ENCODE measurements at places on chromosomes 2 and 18.
A peak's percentile ranks its signal among the peaks of the same experiment; 100 is the strongest.

DNA sequence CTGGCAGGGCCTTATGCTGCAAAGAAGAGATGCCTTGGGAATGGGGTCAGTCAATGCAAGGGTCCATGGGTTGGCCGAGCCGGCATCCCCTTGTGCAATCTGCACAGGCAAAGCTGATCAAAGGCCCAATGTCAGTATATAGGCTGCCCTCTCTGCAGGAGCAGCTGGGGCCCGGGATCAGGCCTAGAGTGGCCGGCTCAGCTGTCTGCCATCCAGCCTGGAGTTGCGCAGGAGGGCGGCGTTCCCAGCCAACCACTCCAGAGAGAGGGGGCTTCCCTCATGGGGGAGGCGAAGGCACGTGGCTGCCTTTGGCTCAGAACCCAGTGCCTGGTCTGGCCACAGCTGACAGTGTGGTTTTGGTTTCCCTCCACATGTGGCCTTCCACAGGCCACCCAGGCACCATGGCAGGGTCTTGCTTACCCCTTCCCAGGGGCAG is 3.9 kb downstream of the INPP5D start:
- no peak for DNase-seq

DNA sequence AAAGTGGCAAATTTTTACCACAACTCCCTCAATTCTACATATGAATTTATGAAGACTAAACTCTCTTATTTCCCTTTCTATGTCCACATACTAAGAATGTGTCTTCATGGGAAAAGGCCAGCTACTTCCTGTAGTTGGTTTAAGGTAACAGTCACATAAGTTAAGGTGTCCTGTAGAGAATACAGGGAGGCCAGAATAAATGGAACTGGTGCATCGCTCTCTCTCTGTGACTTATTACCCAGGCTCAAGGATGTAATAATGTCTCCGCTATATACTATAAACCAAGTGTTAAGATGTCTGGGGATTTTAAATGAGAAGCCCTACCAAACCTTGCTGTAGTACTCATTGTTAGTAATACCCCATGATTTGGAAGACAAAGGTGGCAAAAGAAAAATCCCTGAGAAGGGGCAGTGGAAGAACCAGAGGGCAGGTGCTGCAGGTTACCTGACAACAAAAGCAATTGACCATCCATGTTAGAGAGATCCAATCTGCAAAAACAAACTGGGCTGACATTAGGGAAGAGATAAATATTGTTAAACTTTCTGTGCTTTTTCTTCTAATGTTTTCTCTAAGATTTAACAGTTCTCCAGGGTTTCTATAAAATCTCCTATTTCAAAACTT is 372.8 kb downstream of the TMX3 start:
- DNase-seq = no peak

DNA sequence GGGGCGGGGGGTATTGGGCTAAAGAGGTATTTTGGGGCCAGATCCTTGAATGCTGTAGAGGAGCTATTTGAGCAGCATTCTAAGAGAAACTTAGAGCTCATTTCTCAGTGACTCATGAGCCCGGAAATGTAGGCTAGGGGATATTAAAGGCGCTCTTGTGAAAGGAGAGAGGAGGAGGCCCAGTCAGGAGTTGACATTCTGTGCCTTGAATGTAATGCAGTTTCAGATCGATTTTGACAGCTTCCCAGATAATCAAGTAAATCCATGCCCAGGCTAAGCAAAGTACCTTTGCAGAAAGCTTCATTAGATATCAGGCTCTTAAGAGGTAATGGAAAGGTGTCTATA is 1.5 kb downstream of the CAB39 start:
- DNase-seq = peak; percentile 16

DNA sequence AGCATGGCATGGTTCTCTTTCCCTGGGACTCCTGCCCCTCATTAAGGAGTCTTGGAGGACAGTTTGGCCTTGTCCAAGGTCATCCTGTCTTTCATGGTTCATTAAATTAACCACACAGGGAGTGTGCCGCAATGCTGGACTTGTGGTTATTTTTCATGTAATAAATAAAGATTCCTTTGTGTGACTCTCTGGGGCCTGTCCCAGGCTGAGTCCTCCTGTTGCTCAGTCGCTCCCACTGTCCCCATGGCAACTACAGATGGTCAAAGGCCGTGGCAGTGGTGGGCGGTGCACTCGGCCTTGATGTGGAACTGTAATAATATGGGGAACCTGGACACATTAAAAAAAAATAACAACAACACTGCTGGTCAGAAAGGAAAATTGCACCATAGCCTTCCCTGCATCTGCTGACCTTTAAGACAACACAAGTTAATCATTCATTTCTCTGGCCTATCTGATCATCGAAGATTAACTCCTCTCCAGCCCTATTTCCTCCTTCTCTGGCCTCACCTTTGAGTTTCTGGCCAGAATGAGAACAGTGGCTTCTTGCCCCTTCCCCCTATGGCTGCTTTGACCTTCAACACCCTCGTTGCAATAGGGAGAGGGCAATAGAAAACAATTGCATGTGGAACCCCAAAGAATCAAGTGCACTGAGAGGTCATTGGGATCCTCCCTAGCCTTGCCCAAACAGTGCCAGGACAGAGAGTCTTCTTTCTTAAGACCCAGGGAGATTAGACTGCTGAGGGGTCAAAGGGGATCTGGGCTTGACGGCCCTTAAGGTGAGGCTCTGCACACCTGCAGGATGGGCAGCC is 44.7 kb downstream of the PSD4 start:
- no peak for DNase-seq

- DNase-seq = no peak
Measured at GRCh38 chr2:200534572-200534971, 8.6 kb downstream of the SGO2 start.

GRCh38 chr2:174487820-174488162 is 962 bp upstream of the GPR155 start:
- no peak for DNase-seq

DNA sequence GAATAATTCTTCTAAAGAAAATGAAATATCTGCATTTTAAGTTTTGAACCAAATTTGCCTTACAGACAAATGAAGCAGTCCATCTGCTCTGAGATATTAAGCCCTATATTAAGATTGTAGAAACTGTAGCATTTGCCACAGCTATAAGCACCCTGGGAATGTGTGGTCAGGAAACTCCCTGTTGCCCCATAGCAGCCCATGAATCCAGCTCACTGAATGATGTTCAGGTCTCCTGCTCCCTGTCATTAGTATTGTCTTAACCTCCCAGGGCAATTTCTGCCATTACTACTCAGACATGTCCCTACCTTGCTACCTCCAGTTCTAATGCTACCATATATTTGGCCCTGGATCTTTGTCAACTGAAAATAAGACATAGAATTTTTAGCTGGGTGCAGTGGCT is 41.1 kb downstream of the CDK15 start:
- DNase-seq = no peak

All from activated CD4-positive, alpha-beta T cell treated with anti-CD3 and anti-CD28 coated beads for 1 hour (primary cell).